Left colon (tissue), 2 donors: ENCODE measurements at places on chromosomes 1 and 21.

DNA sequence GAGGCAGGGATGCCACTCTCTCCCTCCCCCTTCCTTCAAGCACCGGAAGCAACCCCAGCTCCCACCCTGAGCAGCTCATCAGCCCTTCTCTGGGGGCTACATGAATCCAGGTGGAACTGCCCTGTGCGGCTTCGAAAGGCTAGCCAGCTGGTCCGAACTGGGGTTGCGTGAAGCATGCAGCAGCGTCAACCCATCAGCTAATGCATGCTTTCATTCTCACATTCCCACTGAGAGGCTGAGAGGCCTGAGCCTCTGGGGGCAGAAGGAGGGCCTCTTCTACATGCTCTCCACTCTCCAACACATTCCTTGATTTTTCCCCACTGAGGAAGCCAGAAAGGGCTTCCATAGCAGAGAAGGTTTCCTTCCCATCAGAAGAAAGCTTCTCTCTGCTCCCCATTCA lies 5.6 kb downstream of the RXRG start:
- no peak for DNase-seq

DNA sequence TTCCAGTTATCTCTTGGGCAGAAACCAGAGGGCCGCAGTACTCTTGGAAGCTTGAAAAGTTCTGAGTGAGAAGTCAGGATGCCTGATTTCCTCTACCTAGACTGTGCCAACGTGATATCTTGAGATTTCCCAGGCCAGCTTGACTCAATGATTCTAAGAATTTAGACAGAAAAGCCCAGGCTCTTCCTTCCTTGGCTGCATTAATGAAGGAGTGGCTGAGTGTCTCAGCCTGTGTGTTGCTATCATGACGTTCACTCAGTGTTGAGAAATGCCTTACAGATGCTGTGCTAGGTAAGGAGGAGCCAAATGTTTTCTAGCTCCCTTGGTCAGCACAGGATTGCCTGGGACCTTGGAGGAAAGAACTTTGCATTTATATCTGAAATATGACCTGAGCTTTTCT lies 454.1 kb upstream of the USP24 start:
- DNase-seq: no peak

- DNase-seq: no peak
Observed at GRCh38 chr1:220828179-220828490, 41.4 kb downstream of the MTARC1 start.

- no peak for DNase-seq
Observed at GRCh38 chr1:5890346-5891106, 101.7 kb downstream of the NPHP4 start.
